Stimulated activated CD4-positive, alpha-beta T cell treated with anti-CD3 and anti-CD28 coated beads, Interleukin-4, amount 100 ng/mL, for 4 hours (primary cell): ENCODE measurements at places on chromosomes 13 and 19.

GRCh38 chr13:64300239-64300638, 2884.6 kb upstream of the PCDH20 start:
- DNase-seq, result no peak

- DNase-seq, result no peak
Measured at GRCh38 chr13:21318891-21319532, 140.1 kb downstream of the ZDHHC20 start.

DNA sequence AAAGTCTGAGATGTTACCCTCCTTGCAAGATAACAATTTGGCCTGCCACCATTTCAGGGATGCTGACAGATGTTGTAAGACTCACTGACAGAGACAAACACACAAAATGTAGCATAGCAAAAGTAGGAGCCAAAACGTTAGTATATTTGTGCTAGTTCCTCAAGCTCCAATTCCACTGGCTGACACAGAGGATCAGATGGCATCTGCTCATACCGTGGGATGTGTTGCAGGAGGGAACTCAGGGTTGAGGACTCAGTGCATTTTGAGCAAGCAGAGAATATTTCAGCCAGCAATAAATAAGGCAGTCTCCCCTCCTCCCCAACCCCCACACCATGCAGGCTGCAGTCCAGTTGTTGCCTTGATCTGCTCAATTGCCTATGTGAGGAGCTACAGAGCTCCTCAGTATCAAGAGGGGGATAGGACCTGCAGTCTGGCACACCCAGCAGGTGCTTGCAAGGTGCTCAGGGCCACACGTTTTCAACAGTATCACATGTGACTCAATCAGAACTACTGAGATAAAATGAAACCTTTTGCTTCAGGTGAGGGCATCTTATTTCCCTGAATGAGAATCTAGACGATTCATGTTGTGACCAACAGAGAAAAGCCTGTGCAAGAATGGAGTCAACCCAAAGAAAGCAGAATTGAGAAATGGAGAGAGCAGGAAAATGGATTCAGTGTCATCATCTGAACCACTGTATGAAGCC, 23.6 kb upstream of the LRCH1 start:
- no peak for DNase-seq

DNA sequence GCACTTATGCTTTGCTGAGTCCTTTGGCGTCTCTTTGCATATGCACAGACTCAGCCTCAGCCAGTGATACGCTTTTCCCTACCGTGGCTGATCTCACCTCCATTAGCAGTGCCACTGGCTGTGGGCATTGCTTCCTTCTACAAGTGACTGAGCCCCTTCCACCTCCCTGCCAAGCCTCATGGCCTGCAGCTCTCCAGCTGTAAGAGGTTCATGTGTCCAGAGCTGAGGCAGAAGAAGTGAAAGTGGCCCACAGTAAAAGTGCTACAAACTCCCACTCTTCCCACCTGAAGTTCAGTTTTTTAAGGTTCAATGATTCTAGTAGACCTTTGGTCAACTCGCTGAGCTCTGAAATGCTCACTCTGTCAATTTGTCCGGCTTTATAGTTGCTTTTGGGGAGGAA, 44.7 kb downstream of the SMARCA4 start:
- no peak for DNase-seq

GRCh38 chr19:19602136-19602712, 16.3 kb downstream of the PBX4 start:
- no peak for DNase-seq
